Pancreas (tissue), 10 donors: ENCODE measurements at places on chromosomes 3 and 15. TPM values are rescaled to one million over a fixed set of nuclear protein-coding genes. Genes with fewer than 3 reads are reported as not detected.

DNA sequence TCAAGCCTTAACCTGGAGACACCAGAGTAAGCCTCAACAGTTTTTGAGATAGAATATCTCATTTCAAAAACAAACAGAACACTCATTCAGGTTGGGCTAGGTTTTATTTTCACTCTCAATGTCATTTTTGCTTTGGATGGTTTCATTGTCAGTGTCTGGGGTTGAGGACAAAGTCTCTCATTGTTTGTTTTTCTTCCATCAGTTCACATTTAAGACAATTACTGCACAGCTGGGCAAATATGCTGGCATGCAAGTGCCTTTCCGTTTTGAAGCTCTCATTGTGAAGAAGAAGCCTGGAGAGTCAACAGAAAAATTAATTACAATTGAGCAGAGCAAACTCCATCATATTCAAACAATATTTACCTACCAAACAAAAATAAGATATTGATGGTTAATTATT is 1050.0 kb downstream of the TBL1XR1 start:
- no peak for DNase-seq

GRCh38 chr3:9916346-9916733 is 558 bp upstream of the IL17RC start:
- no peak for DNase-seq

Gene ZDHHC23
- total RNA-seq = 4.1 TPM

Gene DUOX1
- total RNA-seq = 0.14 TPM

DNA sequence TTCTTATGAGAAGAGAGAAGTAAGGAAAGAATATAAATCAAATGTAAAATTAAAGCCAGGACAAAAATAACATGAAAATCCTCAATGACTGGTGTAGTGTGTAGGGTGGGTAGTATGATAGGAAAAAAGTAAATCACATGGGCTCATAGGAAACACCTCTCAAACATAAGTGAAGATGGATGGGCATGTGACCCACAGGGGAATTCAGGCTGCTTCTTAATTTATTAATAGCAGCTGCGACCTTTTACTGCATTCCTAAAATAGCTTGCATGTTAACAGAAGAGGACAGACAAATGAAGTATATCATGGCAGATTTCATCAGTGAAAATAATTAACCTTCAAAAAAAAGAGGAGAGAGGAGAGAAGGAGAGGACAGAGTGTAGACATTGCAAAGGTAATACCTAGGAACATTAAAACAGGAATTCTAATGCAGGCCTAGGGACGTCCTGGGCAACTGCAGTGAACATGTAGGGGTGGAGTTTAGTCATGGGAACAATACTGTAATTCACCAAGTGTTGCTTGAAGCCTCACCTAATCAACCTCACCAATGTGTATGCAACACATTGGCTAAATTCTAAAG is 132.9 kb downstream of the KCNMB2 start:
- no peak for DNase-seq

Gene TLR9
- total RNA-seq = not detected

Gene PLCL2
- total RNA-seq = 12.1 TPM

Gene CHAC1
- 2.2 TPM for total RNA-seq

DNA sequence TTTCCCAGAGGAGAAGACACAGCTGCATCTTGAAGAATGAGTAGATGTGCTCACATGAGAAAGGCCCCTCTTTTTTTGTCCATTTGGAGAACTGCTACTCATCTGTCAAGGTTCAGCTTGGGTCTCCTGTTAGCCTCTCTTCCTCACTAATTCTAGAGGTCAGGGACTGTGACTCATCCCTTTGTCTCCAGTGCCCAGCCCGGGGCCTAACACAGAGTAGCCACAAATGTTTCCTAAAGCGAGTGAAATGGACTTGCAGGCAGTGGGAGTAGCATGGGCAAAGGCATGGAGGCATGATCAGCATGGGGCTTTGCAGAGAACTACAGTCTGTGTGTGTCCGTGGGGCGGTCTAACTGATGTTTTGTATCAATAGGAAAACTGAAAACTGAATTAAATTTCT is 33.9 kb upstream of the MRPS22 start:
- no peak for DNase-seq
